Fibroblast of pulmonary artery (primary cell): ENCODE measurements at places on chromosomes 3 and 15.
A peak's percentile ranks its signal among the peaks of the same experiment; 100 is the strongest.

DNA sequence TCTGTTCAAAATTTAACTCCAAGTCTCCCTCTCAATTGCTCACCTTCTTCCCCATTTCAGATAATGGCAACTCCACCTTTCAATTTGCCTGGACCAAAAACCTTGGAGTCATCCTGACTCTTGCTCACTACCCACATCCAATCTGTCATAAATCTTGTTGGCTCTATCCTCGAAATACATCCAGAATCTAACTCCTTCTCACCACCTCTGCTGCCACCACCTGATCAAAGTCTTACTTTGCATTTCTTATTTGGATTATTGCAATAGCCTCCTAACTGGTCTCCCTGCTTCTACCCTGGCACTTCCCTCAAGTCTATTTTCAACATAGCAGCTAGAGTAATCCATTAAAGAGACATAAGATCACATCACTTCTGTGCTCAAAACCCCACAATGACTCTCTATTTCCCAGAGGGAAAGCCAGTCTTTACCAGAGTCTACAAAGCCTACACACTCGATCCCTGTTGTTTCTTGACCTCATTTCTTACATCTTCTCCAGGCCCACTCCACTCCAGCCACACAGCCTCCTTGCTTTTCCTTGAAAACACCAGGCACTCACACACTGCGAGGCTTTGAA is 86.6 kb downstream of the GPR156 start:
- peak; percentile 61 for DNase-seq

DNA sequence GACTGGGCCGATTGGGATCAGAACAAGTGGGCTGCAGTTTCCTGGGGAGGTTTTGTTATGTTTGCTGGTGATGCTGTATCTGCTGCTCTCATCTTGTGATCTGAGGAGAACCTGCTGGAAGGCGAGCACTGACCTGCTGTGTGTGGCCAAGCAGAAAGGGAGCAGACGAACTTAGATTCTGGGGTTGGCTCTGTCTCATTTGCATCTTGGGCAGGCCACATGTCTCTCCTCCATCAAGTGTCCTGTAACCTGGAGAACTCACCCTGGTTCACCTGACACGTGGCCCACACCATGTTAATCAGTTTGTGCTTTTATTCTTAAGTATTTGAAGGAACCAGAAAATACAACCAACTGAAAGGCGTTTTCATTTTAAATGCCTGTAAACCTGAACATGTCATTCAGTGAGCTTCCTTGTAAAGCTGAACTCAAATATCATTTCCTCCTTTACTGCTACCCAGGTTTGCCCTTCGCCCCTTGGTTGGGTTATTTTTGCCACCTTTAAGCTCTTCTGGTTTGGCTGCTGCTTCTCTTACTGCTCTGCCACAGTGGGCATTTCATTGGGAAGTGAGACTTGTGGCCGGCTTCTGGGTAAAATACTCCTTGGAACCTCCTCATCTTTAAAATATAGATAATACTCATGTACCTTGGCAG is 33.5 kb upstream of the TRAK1 start:
- DNase-seq, result no peak

DNA sequence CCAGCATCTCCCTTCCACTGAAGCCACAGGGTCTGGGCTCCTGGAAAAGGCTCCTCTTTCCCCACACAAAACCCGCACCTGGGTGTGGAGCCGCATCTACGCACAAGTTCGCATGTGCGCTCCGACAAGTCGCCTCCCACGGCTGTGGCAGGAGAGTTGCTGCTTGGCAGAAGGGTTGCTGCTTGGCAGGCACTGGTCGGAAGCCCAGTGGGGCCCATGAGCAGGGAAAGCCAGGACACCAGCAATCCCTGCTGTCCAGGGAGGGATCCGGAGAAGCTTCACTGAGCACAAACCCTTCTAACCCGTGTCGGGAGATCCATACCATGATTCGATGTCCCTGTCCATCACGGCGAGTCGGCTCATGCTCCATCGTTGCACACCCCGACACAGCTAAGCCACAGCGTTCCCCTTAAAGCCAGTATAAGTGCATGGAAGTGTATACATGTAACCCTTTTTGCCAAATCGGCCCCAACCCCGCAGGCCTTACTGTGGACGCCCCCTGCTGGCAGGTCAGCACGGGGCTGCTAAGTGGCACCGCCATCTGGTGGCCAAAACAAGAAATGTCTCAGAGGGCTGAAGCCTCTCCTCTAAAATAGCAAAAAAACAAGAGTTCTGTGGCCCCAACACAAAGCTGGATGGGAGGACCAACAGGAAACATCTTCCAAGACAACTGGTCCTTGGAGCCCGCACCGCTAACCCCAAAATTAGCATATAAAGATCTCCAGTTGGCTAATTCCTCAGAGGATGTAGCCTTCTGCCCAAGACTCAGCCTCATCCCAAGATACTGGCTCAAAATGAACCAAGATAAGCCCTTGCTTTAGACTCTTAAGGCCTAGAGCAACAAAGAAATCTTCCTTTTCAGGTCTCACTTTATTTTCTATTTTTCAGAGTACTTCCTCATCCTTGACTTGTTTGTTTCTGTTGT is 8.3 kb downstream of the ANKRD63 start:
- DNase-seq, result peak; percentile 88

DNA sequence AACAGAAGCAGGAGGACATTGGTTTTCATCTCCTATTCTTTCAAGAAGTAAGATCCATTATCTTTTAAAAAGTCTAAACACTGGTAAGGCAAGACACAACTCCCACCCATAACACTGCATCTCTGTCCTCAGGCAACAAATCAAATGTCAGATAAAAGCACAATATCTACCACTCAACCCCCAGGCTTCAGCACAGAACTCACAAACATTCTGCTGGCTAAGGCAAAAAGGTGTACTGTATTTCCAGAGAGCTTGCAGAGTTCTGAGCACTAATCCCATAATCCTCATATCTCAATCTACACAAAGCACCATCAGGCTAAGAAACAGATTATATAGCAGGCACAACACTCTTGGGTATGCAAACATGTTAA is 20.9 kb downstream of the RAF1 start:
- no peak for DNase-seq

DNA sequence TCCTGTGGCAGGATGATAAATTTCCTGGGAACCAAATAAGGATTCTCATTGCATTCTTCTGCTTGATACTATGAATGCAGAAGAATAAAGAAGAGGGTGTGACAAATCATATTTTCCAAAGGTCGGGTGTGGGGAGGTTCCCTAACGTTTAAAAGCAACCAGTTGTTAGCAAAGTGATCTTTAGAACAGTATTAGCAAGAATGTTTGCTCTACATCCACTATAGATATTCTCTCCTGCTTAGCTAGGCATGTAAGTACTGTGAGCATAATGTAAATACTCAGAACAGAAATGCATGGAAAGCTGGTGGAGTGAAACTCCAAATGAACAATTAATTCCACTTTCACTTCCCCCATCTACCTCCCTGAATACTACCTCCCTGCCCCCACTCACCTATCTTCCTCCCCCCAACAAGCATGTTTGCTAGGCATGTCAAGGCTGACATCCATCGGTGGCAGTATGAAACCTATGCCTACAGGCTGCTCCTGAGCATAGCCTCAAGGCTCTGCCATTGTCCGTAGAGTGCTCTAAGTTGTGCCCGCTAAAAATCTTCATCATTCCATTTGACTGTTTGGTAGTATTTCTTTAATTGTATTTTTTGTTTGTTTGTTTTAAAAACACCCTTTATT is 329.7 kb downstream of the TIGIT start:
- DNase-seq, result no peak

GRCh38 chr3:7695049-7695448 is 806.6 kb upstream of the LMCD1 start:
- DNase-seq, result peak; percentile 18

GRCh38 chr15:69881766-69882165 is 216.0 kb downstream of the TLE3 start:
- no peak for DNase-seq

DNA sequence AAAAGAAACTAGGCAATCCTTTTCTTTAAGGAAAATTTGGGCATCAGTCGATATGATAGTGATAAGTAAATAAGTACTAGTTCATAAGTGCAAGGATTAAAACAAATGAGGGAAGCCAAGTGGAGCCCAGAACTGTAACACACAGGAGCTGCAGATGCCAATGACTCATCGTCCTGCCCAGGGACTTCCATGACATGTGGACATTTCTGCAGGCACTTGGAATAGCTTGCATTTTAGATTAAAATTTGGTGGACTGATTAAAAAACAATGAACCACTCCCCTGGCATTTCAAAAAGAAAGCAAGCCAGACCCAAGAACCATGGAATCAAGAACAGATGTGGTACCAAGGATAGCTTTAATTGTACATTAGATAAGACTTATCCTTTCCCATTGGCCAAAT is 2.9 kb downstream of the SAMD7 start:
- DNase-seq, result peak; percentile 52

- DNase-seq, result no peak
These were observed 22.6 kb downstream of the SH3BP5 start for GRCh38 chr3:15309662-15310335.

- no peak for DNase-seq
These were observed 43.8 kb downstream of the GABRB3 start for GRCh38 chr15:26729030-26729429.

DNA sequence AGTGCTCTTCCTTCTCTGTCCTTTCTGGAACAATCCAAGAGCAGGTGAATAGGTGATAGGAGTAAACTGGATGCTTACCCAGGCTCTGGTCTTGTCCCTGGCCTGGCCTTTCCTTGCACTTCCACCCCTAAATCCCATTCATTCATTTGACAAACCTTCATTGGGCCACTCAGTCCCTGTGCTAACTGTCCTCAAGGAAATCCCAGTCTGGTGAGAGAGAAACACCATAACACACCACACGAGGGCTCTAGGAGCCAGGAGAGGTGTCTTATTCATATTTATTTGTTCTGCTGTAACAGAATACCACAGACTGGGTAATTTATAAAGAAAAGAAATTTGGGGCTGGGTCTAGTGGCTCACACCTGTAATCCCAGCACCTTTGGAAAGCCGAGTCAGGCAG is 22.8 kb downstream of the EFCC1 start:
- peak; percentile 28 for DNase-seq

- no peak for DNase-seq
These were observed 840.0 kb downstream of the EPHA3 start for GRCh38 chr3:89947337-89947954.

DNA sequence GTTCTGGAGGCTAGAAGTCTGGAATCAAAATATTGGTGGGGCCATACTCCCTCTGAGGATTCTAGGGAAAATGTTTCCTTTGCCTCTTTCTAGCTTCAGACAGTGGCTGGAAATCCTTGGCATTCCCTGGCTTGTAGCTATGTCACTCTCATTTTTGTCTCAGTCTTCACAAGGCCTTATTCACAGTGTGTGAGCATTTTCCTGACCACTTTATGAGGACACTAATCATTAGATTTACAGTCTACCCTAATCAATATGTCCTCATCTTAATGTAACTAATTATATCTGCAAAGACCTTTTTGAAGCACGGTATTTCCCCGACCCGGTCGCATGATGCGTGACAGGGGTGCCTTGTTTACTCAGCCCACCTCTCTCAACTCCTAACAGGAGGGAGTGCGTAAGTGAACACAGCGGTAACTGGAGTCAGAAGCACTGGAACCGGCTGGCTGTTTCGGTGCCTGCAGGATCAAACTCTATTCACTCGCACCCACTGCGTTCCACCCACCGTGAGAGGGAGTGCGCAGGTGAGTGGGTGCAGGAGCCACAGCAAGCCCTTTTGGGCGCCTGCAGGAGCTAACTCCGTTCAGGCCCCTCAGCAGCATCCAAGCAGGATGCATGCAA is 155.0 kb downstream of the EPHA3 start:
- DNase-seq, result no peak

GRCh38 chr15:68414206-68414555 is 17.8 kb downstream of the ITGA11 start:
- DNase-seq, result no peak

DNA sequence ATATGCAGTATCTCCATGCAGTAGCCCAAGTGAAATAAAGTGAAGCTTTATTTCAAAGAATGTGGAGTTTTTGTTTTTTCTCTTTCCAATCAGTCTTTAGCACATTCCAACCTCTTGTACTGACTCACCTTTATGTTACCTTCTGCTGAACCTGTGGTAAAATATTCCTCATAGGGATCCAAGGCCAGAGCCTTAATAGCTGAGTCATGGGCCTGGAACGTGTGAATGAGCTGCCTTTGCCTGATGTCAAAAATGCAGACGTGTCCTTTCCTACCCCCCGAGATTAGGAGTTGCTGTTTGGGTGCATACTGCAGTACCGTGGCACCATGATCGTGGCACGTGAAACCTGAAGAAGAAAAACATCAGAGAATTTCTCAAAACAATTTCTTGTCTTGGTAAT is 108.5 kb downstream of the GLDN start:
- peak; percentile 37 for DNase-seq

DNA sequence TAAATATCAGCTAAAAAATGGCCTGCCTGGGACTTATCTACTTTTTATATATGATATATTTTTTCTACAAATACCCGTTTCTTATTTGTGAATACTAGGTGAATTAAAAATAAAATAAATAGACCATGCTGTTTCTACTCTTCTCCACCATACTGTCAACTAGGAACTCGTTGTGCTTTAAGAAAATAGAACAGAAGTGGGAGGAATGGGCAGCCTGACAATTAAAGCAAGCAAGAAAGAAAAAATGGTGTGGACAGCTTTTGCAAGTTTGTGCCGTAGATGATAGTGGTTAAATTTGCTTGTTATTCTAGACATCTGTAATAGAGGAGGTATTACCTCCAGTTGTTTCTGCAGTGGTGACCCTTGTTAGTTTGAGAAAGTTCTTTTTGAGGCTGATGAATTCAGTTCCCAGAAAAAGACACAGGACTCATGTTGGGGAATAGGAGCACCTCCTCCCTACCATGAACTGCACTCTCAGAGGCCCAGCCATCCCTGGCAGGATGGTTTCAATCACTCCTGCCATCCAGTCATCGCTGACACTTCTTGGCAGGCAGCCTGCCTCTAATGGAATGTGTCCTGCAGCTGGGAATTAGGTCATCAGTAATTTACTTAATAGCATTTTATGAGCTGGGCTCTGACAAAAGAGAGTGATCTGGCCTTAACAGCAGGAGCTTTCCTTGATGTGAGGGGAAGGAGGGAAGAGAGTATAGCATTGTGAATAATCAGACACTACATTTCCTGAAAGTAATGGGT is 105.0 kb upstream of the GAP43 start:
- DNase-seq, result peak; percentile 82

DNA sequence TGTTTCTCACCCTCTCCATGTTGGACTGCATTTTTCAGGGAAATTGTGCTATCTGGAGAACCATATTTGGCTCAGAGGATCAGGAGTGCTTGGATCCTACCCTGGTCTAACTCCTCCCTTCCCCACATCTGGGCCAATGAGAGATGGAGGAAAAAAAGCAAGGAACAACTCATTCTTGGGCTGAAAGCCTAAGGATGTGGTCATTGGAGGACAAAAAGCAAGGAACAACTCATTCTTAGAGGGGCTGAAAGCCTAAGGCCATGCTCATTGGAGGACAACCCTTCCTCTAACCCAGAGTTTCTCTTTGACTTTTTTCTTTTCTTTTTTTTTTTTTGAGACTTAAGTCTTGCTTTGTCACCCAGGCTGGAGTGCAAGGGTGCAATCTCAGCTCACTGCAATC is 48.6 kb upstream of the CHRNB4 start:
- DNase-seq, result no peak

- DNase-seq, result no peak
These were observed 15.6 kb downstream of the SENP5 start for GRCh38 chr3:196883361-196883760.

DNA sequence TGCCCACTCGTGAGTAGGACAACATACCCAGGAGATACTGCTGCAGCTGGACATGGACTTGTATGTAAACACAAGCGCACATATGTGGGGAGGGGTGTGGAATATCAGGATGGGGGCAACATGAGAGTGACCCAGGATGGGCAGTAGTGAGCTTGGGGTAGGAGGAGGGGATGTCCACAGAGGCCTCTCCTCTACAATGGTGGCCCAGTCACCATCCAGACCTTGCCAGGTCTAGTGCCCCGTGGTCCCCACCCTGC is 266 bp upstream of the ZBTB47 start:
- no peak for DNase-seq

GRCh38 chr15:95363646-95364045 is 966.9 kb upstream of the NR2F2 start:
- DNase-seq, result no peak
